ENCODE measurements at places on chromosomes 3 and 15.

- no peak for DNase-seq
Observed at GRCh38 chr3:117788061-117788460, 1078.5 kb downstream of the TUSC7 start.

GRCh38 chr3:56468184-56469106 lies at the start of gene ERC2:
ERC2 (minus strand) TSS chr3:56468467.
- DNase-seq: no peak

DNA sequence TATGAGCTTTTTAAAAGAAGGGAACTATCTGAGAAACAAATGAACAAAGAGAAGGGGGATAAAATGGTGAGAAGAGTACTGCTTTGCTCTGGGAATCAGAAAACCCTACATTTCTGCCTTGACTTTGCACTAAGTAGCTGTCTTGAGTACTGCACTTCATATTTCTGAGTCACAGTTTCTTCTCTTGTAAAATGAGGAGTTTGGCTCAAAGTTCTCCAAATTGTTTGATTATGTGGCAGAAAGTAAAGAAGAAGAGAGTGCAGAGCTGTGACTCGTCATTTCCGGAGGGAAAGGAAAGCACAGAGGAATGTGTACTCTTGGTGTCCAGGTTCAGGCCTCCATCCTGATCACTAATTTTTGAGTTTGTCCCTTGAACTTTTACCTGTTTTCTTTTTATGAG lies 54.7 kb downstream of the TP63 start:
- DNase-seq: no peak

DNA sequence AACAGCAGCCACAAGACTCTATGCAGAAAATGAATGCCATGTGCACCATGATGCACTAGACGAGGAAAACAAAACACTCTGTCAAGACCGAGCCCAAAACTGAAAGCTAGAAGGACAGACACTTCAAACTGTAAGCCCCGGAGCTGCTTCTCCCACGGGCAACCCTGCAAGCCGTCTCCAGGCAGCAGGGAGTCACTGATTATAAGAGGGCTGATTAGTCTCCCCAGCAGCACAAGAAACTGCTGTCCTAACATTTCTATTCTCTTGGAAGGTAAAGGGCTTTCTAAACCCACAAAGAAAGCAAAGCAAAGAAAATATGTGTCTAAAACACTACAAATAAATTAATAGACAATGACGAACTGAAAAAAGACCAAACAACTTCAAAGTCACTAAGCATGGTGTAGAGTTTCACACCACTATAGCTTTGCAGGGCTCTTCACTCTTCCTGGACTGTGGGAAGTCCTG lies 15.5 kb downstream of the TBC1D2B start:
- no peak for DNase-seq

DNA sequence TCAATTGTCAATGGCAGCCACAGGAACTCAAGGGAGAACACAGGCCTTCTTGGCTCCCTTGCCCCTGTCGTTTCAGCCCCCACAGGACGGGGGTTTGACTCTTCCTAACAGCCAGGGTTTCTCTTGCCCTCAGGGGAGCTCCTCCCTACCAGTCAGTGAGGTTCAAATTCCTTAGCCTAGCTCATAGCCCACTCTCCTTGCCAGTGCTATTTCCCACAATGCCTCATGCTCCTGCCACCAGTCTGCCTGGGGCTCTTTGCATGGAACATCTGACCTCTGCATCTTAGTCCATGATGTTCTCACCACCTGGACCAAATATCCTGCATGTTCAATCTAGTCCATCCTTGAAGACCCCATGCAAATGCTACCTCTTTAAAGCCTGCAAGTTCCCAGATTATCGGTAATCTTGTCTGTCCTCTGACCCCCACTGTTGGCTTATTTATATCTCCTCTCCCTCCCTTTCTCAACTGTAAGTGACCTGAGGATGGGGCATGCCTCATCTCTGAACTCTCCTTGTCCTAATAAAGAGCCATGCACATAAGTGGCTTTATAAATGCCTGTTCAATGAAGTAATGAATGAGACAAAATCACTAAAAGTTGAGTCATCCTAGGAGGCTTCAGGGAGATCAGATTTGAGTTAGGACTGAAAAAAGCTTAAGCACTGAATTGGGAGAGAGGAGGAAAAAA lies 78.0 kb downstream of the MYO1E start:
- no peak for DNase-seq

DNA sequence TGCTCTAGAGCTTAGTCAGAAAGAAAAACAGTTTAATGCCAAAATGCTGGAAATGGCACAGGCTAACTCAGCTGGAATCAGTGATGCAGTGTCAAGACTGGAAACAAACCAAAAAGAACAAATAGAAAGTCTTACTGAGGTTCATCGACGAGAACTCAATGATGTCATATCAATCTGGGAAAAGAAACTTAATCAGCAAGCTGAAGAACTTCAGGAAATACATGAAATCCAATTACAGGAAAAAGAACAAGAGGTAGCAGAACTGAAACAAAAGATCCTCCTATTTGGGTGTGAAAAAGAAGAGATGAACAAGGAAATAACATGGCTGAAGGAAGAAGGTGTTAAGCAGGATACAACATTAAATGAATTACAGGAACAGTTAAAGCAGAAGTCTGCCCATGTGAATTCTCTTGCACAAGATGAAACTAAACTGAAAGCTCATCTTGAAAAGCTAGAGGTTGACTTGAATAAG lies 150.5 kb upstream of the LRRFIP2 start:
- no peak for DNase-seq

GRCh38 chr3:44761101-44761423 lies 357 bp downstream of the KIAA1143 start:
- DNase-seq: no peak

- DNase-seq: no peak
Observed at GRCh38 chr3:110667216-110667615, 404.4 kb upstream of the NECTIN3 start.

- DNase-seq: peak; percentile 21
Observed at GRCh38 chr3:48151058-48151806, 37.0 kb downstream of the CDC25A start.

- no peak for DNase-seq
Observed at GRCh38 chr3:3771094-3771493, 28.1 kb upstream of the LRRN1 start.

DNA sequence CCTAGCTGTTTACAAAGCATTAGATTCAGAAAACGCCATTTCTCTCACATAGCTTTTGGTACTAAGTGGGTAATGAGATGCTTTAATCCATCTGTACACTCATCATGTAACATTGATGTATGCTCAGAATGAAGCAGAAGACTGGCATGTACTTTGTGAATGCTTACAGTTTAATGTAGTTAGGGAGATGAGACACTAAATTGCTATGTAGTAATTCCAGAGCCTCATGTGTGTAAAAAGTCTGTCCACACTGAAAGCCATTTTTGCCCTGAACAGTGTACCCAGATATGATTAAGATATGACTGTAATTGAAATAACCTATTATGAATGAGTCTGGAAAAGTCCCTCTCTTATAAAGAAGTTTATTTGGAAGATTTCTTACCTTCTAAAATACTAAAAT lies 66.5 kb downstream of the ARMC8 start:
- no peak for DNase-seq

GRCh38 chr3:71131375-71132314 lies 451.9 kb downstream of the FOXP1 start:
- no peak for DNase-seq

DNA sequence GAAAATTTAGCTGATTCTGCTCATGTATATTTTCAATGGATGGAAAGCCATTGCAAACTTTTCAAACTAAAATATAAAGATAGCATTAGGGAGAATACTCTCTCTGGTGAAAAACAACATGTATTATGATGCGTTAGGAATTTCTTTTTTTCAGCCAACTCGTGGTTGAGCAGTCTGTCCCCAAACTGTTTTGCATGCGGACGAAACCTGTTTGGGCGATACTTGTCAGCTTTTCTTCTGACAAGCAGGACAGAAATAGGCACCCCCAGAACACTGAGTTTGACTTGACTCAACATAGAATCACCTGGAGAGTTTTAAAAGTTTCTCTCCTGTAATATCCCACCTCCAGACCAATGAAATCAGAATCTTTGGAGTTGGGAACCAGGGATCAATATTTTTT lies 417.5 kb upstream of the TPRG1 start:
- no peak for DNase-seq

- no peak for DNase-seq
Observed at GRCh38 chr15:79989682-79990081, 18.7 kb upstream of the BCL2A1 start.

DNA sequence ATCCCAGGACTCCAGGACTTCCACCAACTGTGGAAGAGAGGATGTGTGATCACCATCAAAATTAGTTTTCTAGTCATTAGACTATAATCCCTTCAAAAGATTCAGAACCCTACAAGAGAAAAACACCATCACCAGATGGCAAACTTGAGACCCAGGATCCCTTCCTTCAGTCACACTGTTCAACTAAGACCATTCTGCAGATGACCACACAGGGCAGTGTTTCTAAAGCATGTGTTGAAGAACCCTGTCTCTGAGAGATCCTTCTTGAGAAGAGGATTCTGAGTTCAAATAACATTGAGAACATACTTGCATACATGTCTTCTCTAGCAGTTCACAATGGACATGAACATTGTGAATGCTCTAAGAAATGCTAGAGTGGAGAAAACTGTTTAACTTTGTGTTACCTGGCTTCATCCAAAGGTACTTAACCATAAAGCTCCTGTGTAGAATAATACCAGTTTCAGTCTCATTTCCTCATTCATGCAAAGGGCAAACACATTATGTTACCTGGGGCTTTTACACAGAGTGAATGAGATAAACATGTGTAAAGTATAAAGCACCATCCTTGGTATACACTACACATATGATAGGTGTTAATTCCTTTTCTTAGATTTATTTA lies 2.4 kb upstream of the ADGRG7 start:
- no peak for DNase-seq

DNA sequence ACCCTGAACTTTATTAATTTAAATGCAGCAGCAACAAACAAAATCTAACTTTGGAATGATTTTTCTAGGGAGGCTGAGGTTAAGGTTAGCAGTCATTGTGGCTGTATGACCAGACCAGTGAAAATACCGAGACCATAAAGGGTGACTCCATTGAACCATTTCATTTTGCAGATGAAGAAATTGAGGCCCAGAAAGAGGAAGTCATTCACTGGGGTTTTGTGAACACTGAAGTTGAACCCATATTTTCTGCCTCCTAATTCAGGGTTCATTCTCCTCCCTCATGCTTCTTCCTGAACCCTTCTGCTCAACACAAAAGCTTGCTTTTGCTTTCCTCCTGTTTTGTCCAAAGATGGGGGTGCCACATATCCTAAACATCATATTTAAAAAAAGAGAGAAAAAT lies 65.8 kb upstream of the PLCL2 start:
- DNase-seq: no peak

GRCh38 chr3:76570436-76571057 lies 469.4 kb upstream of the ROBO2 start:
- no peak for DNase-seq

DNA sequence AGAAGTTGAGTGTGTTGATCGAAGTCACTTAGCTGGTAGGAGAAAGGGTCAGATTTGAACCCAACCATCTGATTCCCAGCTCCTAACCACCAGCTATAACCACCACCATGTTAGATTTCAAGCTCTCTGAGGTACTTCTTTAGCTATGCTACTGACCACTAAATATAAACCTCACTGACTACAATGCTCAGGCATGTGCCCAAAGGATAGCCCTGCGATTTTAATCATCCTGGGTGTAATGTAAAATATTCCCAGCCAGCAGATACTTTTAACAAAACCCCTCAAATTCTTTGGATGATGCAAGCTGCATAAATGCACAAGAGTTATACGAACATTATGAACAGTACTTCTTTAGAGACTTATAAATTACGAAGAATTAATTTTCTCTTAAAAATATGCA lies 115.2 kb upstream of the TSC22D2 start:
- DNase-seq: no peak

DNA sequence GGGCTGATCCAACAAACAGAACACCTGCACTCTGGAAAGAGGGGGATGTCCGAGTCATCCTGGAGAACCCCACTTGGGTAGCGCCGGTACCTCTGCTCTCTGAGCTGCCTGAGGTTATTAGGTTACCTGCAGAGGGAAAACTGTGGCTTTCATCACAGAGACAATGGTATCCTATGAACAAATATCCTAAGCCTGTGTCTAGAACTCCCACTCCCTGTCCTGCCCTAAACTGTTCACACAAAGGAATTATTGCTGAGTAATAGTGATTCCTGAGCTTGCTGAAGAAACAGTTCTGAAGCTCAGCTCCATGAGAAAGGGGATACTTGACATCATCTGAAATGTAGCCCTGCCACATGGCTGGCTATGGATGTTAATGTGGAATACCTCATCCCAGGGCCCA lies 31.9 kb upstream of the WNT5A start:
- DNase-seq: no peak

DNA sequence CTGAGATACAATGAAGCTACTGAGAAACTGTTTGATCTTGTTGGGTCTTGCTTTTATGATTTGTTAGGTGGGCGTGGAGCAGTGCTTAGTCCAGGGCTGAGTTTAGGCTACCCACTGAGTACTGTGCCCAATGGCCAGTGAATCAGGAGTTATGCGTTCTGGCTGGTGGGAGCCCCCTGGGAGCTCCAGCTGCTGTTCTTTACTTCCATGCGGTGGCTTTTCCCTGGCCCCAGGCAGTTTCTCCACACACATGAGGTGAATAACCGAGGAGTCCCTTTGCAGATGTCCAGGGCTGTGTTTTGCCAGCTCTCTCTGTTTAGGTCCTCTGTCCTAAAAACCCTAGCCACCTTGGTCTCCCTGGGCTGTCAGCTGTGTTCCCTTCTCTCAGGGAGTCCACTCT lies 106.5 kb downstream of the KLF13 start:
- no peak for DNase-seq

- DNase-seq: no peak
Observed at GRCh38 chr3:39879581-39879980, 70.2 kb downstream of the MYRIP start.

DNA sequence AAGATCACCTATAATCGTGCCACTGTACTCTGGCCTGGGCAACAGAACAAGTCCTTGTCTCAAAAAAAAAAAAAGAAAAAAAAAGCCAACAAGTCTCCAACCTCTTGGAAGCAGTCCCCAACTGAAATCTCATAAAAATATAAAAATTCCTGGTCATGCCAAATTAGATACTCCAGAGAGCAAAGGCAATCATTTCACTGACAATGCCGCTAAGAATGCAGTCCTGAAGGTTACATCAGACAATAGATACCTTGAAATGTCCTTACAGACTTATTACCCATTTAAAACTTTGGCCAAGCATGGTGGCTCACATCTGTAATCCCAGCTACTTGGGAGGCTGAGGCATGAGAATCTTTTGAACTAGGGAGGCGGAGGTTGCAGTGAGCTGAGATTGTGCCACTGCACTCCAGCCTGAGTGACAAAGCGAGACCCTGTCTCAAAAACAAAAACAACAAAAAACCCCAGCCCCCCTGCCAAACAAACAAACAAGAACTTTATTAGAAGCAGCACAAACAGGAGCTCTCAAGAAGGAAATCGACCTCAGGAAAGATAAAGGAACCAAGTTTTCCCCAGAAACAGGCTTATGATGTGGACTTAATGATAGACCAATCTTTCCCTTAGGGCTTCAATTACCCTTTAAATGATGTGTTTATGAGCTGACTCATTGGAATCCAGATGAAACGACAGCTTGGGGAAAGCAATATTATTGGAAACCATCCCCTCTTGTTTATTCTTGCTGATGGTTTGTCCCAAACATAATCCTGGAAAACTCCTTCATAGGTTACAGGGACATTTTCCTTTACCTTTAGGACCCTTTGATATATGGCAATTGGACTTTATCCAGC lies 53.1 kb upstream of the XCR1 start:
- no peak for DNase-seq

- DNase-seq: no peak
Observed at GRCh38 chr3:171824824-171825221, 14.5 kb upstream of the PLD1 start.

Data from CD8-positive, alpha-beta memory T cell (primary cell).